ENCODE measurements at places on chromosomes 13 and 19. TPM values are rescaled to one million over a fixed set of nuclear protein-coding genes. Genes with fewer than 3 reads are reported as not detected.

Gene CRB3
- 121 TPM for total RNA-seq

Gene ODAD3
- total RNA-seq, result 0.35 TPM

Gene FAM124A
- 0.35 TPM for total RNA-seq

Gene NECTIN2
- 183 TPM for total RNA-seq

Gene PLPPR3
- 0.87 TPM for total RNA-seq

Gene NHLRC3
- 23.8 TPM for total RNA-seq

Gene TMPRSS9
- total RNA-seq, result not detected

Gene ZNF845
- 9.2 TPM for total RNA-seq

Gene LIM2
- not detected for total RNA-seq

Gene ATP4B
- not detected for total RNA-seq

Gene MYO9B
- 28.7 TPM for total RNA-seq

Gene BEST2
- not detected for total RNA-seq

Gene MBD3L1
- not detected for total RNA-seq

Gene ZNF681
- total RNA-seq, result 2.8 TPM
